ENCODE measurements at places on chromosomes 5 and 9.
A peak's percentile ranks its signal among the peaks of the same experiment; 100 is the strongest.

DNA sequence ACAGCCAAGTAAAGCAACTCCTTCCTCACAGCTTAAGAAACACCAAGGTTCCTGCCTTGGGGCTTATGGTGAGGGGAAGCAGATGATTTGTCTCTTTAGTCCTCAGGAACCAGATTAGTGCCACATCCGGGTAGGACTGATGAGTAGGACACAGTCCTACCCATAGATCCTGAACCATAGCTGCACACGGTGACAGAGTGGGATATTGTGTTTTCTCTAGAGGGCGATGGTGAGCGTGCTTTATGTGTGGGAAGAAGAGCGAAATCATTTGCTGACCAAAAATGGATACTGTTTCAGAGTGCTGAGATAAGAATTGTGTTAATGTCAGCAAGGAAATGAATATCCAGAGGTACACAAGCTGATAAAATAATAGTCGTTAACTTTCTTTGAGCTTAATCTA, 209.0 kb upstream of the FBXL7 start:
- no peak for DNase-seq

- DNase-seq = peak; percentile 100
These were observed at the start of gene CPEB4 for GRCh38 chr5:173887610-173888472. Gene CPEB4, plus strand, starts transcription at chr5:173888349. Its CDS starts 1,385 bp downstream, at chr5:173889734.

DNA sequence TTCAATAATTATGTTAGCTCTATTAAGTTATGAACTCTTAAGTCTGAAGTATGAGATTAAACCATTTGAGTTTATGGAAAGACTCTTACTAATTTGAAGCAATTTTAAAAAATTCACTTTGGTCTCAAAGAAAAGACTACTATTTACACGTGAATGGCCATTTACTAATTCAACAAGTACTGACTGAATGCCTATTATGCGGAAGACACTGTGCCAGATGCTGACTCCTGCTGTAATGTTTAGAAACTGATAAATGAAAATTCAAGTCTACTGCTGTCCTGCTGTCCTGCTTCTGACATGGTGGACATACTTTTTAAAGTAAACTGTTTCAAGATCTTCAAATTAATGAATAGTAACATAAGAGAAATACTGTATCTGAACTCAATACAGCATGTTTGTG, 116.2 kb downstream of the MPDZ start:
- DNase-seq = no peak

DNA sequence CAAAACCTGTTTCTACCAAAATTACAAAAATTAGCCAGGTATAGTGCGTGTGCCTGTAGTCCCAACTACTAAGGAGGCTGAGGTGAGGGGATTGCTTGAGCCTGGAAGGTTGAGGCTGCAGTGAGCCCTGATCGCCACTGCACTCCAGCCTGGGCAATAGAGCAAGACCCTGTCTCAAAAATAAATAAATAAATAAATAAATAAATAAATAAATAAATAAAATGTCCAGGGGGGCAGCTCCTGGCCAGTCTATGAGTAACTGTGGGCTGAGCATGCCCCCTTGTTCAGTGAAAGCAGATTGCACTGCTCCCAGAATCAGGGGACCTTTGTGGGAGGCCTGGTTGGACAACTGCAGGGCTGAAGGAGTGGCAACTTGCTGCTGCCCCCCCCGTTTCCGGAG, 62.7 kb downstream of the PDE6A start:
- DNase-seq = no peak

GRCh38 chr5:59648949-59649921, 244.3 kb downstream of the PDE4D start:
- DNase-seq = no peak

- DNase-seq = no peak
These were observed 485.8 kb downstream of the SEMA5A start for GRCh38 chr5:9059920-9060691.

DNA sequence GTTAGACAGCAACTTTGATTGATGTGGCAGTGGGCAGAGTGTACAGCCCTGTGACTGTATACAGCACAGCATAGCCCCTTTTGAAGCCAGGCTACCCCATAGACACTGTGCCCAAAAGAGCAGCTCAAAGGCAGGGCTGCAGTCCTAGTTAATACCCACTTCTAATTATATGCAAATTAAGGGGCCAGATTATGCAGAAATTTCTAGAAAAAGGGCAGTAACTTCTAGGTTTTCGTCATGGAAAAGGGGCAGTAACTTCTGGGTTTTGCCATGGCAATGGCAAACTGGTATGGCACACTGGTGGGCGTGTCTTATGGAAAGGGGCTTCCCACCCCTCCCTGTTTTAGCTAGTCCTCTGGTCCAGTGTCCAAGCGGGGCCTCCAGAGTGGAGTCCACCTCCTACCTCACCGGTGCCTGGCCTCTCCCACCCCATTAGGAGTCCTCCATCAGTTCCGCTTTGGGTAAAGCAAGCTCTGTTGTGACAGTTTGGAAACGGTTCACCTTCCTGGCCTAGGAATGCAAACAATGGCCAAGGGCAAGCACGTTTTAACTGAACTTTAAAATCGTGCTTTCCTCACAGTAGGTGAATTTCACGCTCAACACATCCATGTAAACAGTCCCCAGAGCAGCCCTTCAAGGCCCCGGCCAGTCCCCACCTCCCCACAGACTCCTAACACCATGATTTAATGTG, 5.6 kb downstream of the ADAMTS13 start:
- no peak for DNase-seq

DNA sequence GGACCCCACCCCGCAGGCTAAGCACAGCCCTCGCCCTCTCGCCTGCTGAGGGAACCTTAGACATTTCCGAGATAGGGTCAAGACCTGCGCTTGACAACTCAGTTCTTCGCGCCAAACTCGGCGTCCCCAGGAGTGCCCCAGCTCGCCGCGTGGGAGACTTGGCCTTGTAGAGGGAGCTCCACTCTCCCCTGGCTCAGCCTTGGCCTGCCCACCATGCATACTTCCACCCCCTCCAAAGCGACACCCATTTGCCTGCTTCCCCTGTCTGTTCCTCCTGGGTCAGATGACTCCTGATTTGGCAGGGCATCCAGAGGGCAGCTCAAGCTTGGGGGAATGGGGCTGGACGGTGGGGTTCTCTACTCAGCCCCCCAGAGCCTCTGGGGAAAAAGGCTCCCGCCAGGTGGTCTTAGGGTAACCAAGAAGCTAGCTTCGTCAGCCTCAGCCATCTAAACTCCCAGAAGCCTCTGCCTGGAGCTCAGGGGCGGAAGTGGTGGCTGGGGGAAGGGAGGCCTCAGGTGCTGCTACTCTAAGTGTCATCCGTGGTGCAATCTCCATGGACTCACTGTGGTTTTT, 560 bp downstream of the DOCK2 start:
- DNase-seq = peak; percentile 65

DNA sequence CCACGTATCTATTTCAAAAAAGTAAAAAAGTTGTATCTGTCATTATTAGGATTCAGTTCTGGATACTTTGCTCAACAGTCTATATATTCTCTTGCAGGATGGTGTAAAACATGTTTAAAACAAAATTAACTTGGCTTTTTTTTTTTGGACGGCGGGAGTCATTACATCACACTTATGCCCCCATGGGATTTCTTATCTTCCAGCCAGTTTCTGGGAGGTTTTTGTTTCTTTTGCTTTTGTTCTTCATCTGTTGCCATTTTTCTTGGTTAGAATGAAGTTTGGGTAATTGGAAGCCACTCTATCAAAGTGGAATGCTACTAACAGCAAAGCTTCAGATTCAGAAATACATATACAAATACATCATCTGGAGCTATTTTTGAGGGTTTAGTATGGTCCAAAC, 1.8 kb upstream of the STARD4 start:
- no peak for DNase-seq

DNA sequence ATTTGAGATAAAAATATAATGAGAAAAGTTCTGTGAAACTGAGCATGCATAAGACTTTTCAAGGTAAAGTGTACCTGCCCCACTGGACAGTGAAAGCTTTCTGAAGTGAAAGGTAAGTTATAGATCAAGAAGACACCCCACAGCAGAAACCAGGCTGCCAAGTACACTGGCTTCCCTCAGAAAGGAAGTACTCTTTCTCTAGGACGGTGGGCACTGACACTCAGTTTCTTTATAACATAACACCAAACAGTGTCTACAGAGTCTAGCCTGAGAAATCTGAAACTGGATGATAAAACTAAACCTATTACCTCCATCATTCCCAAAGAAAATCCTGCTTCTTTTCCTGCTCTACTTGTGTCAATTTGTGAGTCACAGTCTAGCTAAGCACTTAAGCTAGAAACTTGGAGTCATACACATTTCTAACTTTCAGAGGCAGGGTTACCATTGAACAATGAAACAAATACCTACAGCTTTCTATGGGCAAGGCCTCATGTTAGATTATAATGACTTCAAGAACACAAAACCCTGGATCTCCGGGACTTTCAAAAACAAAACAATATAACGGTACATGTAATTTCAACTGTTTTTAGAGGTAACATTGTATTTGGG, 136.7 kb downstream of the CPLANE1 start:
- no peak for DNase-seq

DNA sequence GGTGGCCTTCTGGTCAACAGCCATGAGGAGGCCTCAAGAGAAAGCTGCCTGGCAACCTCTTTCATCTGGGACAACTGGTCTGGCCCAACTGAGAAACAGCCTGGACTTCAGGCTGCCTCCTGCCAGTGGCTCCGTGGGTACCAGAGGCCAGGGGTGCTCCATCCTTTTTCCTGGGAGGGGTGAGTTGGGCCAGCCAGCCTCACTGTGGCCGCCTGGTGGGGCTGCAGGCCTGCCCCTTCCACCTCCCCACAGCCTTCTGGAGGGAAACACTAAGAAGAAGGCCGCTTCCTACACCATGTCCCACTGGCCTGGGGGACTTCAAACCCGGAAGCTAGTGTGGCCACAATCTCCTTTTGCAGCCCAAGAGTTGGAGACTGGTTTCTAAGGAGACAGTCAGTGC, 13.8 kb upstream of the NKD2 start:
- DNase-seq = no peak

DNA sequence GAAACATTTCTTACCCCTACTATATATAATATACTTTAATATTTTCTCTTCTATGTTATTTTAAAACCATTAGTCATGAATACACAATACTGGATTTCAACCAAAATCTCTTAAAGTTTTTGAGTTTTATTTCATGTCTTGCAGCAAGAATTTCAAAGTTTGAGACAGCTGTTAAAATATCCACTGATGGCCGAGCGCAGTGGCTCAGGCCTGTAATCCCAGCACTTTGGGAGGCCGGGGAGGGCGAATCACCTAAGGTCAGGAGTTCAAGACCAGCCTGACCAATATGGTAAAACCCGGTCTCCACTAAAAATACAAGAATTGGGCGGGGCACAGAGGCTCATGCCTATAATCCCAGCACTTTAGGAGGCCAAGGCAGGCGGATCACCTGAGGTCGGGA, 59.7 kb upstream of the DAPK1 start:
- DNase-seq = no peak

DNA sequence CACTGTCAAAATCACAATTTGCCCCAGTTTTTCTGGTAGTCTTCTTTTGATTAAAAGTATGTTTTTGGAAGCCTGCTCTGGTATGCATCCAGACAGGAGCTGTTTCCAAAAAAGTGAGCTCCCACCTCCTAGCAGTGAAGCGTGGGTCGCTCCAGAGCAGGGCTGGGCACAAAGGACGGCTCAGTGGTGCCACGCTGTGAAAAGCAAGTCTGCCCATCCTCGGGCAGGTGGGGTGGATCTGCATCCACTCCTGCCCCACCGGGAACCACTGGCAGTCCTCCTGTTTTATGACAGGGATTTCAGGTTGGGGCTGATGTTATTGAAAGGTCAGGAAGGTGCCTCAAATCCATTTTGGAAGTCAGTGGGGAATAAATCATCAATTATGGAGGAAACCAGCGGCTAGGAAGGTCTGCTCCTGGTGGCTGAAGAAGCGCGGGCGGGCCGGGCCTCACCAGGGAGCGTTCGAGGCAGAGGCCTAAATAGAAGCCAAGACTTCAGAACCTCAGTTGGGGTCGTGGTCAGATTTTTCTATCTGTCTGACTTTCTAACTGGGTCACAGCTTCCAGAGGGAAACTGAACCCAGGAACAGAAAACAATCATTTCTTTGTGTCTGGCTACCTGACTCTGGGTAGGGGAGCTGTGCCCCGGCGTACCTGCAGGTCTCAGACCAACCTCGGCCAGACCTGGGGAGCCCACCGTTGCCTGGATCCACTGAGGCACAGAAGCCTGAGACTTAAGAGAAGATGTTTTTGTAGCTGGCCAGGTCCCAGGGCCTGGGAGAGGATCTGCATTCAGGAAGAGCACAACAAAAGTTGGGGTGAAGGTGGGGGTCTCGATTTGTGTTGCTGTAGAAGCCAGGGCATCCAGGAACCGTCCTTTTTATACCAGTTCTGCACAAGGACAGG, 168.1 kb downstream of the PAX5 start:
- no peak for DNase-seq

DNA sequence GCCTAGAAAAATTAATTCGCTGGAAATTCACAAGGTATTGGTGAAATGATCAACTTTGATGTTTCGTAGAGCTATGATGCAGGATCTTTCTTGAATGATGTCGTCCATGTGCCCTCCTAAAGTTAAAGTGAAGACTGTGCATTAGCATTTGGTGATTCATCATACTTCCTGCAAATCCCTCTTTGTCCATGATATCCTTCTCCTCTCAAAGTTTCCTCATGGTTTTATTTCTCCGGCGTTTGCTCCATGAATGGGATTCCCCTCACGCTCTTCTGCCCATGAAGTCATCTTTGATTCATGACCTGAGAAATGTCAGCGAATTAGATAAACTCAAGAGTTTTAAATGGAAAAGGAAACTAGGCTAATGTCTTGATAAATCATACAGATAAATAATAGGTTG, 372.7 kb downstream of the PSAT1 start:
- no peak for DNase-seq

GRCh38 chr9:117134826-117135500, 279.9 kb downstream of the ASTN2 start:
- no peak for DNase-seq

DNA sequence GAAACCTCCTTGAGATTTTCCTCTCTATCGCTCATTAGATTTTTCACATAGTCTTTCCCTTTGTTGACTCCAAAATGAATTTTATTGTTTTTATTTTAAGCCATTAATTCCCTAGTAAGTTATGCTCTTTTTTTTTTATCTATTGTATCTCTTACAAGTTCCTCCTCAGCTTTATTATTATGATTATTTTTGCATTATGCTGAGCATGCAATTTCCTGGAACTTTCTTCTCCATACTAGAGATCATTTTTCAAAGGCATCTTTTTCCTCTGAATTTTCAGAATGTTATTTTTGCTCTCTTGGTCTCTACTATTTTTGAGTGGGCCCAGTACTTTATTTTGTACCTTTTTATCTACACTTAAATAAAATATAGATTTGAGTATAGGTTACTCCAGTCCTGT, 376.6 kb upstream of the SEMA6A start:
- DNase-seq = no peak

DNA sequence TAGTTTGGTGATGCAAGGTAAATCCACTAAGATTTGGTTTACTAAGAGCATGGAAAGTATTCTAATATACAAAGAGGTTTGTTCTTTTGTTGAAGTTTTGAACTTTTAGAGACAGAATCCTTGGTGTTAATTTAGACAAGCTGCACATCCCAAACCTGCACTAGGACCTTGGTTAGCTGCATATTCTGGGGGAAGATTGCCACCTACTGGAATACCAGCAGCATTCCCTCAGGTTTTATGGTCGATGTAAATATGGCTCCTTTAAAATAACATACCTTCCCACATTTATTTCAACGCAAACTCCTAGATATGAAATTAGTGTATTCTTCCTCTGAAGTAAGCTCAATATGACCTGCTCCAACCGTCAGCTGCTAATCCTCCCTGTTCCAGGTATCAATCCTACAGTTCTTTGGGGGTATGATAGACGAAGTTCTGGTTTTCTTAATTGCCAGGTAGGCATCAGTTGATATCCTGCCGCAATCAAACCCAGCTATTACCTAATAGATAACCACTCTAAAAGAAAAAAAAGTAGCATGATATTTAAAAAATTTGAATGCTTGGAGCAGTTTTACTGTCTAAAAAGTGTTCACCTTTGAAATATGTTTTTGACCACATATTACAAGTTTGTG, 624.1 kb downstream of the ISL1 start:
- peak; percentile 8 for DNase-seq
